Memory B cell (primary cell): ENCODE measurements at places on chromosomes 7 and 10.

- peak overlapping the region; percentile 34 for H3K4me3 ChIP-seq
- peaks cover 38% of the 10 kb centered on the region for H3K4me1 ChIP-seq
- H3K27me3 ChIP-seq: peaks cover 15% of the 10 kb centered on the region
- no peak for DNase-seq
- peak overlapping the region; percentile 20 for H3K27ac ChIP-seq
These were observed 15.1 kb downstream of the GPR146 start for GRCh38 chr7:1059200-1060091.

DNA sequence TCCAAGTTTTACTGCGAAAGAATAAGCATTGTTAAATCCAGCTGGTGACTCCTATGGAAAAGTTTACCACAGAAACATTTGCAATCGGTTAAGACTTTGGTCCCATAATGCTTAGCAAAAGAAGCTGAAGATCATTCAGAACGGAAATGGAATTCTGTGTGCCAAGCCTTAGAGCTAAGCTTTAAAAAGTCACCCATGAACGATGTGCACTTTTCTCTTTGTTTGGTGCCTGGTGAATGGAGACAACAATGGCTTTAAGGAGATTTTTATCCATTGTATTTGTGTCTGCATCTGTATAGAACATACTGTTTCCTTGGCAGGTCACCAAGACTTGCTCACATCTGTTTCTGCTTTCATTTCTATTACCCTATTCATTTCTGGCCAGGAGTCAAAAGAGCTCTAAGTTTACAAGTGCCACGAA lies 26.3 kb upstream of the COL1A2 start:
- no peaks in the 10 kb centered on the region for H3K4me1 ChIP-seq
- H3K27me3 ChIP-seq: peaks cover 4% of the 10 kb centered on the region
- no peak for DNase-seq
- no peak overlapping the region for H3K4me3 ChIP-seq

GRCh38 chr10:102246261-102246660 lies 929 bp downstream of the GBF1 start:
- H3K4me3 ChIP-seq: peak overlapping the region; percentile 97
- H3K4me1 ChIP-seq: peaks cover 31% of the 10 kb centered on the region
- H3K27ac ChIP-seq: peak overlapping the region; percentile 91
- DNase-seq: no peak

GRCh38 chr7:144436500-144436899 lies 33.0 kb upstream of the NOBOX start:
- no peaks in the 10 kb centered on the region for H3K36me3 ChIP-seq
- no peak overlapping the region for H3K4me3 ChIP-seq
- peaks cover 5% of the 10 kb centered on the region for H3K27me3 ChIP-seq
- no peaks in the 10 kb centered on the region for H3K4me1 ChIP-seq
- H3K27ac ChIP-seq: no peak overlapping the region

DNA sequence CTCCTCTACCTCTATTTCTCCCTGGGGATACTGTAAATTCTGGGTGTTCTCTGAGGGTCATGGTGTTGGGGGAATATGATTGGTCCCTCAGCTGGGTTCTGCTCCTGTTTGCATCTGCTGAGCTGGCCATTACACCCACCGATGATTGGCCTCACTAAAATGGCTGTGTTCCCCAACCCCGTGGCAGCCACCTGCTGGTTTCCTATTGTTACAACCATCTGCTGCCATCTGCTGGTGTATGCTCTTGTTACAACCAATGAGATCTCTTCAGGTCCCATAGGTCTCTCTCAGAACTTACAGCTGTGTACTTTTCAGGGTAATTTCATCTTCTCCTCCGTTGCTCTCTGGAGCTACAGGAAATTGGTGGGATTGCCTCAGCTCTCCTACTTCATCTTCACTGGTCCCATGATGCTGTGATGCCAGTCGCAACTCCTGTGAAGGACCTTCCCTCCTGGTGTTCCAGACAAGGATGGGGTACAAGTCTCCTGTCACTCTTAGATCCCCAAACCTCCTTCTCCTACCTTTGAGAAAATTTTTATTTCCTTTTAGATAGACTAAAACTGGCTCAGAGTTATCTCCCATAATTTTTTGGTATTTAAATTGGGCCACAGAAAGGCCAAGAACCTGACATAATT lies 303.5 kb upstream of the SMIM30 start:
- no peaks in the 10 kb centered on the region for H3K36me3 ChIP-seq
- peak; percentile 70 for DNase-seq

- H3K4me1 ChIP-seq: no peaks in the 10 kb centered on the region
- no peak overlapping the region for H3K27ac ChIP-seq
- H3K4me3 ChIP-seq: no peak overlapping the region
These were observed 28.3 kb downstream of the ADGRA1 start for GRCh38 chr10:133115976-133116375.

DNA sequence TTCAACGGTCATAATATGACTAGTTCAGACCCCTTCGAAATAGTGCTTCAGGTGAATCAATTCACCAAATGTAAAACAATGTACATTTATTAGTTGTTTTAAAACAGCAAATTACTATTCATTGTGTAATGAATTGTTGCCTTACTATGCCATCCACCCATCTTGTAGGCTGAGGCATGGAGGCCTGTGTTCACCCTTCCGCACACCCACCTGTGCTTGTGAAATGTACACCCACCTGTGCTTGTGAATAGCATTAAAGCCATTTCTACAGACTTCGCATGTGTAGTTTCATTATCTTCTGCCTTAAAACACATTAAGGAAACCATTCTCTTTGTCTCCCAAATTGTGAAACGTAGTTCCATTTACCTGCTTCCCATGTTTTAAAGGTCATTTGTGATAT lies 16.8 kb downstream of the CLRN3 start:
- peaks cover 7% of the 10 kb centered on the region for H3K4me1 ChIP-seq
- no peak for DNase-seq
- no peaks in the 10 kb centered on the region for H3K36me3 ChIP-seq
- no peak overlapping the region for H3K4me3 ChIP-seq
- peaks cover 7% of the 10 kb centered on the region for H3K27me3 ChIP-seq

DNA sequence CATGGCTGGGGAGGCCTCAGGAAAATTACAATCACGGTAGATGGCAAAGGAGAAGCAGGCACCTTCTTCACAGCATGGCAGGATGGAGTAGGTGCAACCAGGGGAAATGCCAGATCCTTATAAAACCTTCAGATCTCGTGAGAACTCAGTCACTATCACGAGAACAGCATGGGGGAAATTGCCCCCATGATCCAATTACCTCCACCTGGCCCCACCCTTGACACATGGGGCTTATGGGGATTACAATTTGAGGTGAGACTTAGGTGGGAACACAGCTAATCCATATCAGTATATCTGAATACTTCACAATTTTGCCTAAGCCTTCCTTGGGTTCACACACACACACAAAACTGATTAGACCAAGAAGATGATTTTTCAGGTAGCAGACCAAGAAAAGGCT lies 145.1 kb upstream of the COL1A2 start:
- H3K27ac ChIP-seq: no peak overlapping the region
- no peak for DNase-seq
- H3K27me3 ChIP-seq: no peaks in the 10 kb centered on the region
- H3K4me3 ChIP-seq: no peak overlapping the region

DNA sequence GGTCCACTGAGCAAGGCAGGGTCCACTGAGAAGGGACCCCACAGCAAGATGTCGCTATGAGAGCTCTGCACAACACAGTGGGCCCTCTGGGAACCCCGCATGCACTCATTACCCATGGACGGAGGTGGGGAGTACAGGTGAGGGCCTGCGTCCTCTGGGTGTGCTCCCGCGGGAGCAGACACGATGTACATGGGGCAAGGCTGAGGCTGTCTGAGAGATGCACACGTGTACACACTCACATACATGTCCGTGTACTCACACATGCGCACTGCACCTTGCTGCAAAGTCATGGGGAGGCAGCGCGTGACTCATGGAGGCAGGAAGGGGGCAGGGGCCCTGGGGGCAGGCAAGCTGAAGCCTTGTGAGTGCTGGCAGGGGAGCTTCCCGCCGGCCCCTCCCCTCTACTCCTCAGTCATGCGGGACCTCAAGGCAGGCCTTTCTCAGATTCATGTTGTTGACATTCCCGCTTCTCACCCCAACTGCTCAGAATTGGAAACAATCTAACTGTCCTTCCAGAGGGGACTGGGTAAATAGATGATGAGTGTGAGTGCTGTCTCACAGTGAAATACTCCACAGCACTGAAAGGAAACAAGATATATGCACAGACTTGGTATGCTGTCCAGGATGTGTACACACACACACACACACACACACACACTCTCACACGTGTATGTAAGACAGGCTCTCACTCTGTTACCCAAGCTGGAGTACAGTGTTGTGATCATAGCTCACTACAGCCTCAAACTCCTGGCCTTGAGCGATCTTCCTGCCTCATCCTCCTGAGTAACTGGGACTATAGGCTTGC lies 40.0 kb downstream of the GOLGA7B start:
- DNase-seq: no peak
- H3K4me1 ChIP-seq: no peaks in the 10 kb centered on the region
- H3K4me3 ChIP-seq: no peak overlapping the region
- no peaks in the 10 kb centered on the region for H3K36me3 ChIP-seq

- H3K27me3 ChIP-seq: no peaks in the 10 kb centered on the region
- H3K27ac ChIP-seq: no peak overlapping the region
- no peak for DNase-seq
- peaks cover 3% of the 10 kb centered on the region for H3K4me1 ChIP-seq
- H3K4me3 ChIP-seq: no peak overlapping the region
These were observed 51.3 kb upstream of the ZMIZ2 start for GRCh38 chr7:44697136-44698045.

GRCh38 chr10:70588859-70589570 lies 13.5 kb downstream of the PRF1 start:
- no peaks in the 10 kb centered on the region for H3K4me1 ChIP-seq
- peaks cover 19% of the 10 kb centered on the region for H3K27me3 ChIP-seq
- H3K4me3 ChIP-seq: no peak overlapping the region

- no peak for DNase-seq
- H3K27me3 ChIP-seq: peaks cover 29% of the 10 kb centered on the region
- H3K4me1 ChIP-seq: peaks cover 9% of the 10 kb centered on the region
- H3K27ac ChIP-seq: no peak overlapping the region
These were observed 23.9 kb upstream of the ZNF273 start for GRCh38 chr7:64879086-64879730.

DNA sequence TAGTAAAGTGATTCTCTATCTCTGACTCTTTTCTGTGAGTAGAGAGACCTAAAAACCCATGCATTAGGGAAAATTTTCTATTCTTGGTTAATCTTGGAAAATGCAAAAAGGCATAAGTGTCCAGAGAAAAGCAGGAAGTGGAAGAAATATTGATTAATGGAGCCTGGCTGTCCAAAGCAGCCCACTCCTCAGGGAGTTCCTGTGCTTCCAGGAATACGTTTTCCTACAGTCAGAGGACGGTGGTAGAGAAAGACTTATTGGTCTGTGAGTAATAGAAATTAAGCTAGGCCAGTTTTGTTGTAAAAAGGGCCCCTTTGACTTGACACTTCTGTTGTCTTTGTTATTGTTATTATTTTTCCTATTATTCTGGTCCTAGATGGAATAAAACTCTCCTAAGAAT lies 157.8 kb downstream of the NRP1 start:
- no peaks in the 10 kb centered on the region for H3K36me3 ChIP-seq
- no peak overlapping the region for H3K4me3 ChIP-seq
- H3K27ac ChIP-seq: no peak overlapping the region
- H3K4me1 ChIP-seq: peaks cover 2% of the 10 kb centered on the region
- no peak for DNase-seq

DNA sequence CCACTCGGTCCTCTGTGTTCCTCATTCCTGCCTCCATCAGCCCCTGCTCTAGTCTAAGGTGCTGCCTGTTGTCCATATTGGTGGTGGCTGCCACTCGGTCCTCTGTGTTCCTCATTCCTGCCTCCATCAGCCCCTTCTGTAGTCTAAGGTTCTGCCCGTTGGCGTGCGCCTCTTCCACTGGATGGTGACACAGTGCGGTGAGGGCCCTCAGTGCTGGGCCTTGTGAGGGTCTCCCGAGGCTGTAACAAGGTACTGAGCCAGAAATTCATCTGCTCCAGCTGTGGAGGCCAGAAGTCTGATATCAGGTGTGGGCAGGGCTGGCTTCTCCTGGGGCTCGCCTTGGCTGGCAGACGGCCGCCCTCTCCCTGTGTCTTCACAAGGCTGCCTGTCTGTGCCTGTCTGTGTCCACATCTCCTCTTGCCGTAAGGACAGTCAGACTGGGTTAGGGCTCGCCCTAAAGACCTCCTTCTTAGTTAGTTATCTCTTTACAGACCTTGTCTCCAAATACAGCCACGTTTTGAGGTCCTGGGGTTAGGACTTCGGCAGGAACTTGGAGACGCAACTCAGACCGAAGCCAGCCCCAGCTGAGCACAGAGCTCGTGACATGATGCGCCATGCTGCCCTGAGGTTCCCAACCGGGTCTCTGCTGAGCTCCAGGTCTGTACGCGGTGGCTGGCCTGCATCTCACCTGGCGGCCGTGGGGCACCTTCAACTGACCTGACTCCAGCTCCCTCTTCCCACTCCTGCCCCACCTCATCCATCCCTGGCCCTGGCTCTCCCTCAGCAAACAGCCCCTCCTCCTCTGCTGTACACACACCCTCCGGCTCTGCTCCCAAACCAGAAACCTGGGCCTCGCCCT lies 181.4 kb upstream of the SHH start:
- H3K27me3 ChIP-seq: peaks cover 5% of the 10 kb centered on the region
- no peaks in the 10 kb centered on the region for H3K36me3 ChIP-seq
- no peak overlapping the region for H3K4me3 ChIP-seq
- DNase-seq: no peak
- no peak overlapping the region for H3K27ac ChIP-seq

GRCh38 chr7:42227936-42228591 lies 8.9 kb downstream of the GLI3 start:
- H3K27me3 ChIP-seq: peaks cover 8% of the 10 kb centered on the region
- no peak for DNase-seq
- no peaks in the 10 kb centered on the region for H3K36me3 ChIP-seq
- H3K4me1 ChIP-seq: peaks cover 2% of the 10 kb centered on the region
- H3K4me3 ChIP-seq: no peak overlapping the region
- H3K27ac ChIP-seq: no peak overlapping the region

DNA sequence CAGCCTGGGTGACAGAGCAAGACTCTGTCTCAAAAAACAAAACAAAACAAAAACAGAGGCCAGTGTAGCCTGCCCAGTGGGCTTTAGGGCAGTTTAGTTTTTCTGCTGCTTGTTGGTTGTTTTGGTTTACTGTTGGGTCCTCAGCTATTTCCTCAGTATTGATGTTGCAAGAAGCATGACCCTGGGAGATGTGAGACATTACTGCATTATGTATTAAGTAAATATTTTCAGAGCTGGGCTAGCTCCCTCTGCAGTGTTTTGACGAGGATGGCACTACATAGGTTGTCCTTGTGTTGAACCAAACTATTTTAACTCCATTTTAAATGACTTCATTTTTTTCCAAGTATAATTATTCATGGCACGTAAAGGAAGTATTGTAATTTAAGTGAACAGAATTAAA lies 4.8 kb downstream of the AKAP9 start:
- no peaks in the 10 kb centered on the region for H3K27me3 ChIP-seq
- no peak overlapping the region for H3K27ac ChIP-seq
- H3K4me1 ChIP-seq: peaks cover 28% of the 10 kb centered on the region
- no peak for DNase-seq
